ENCODE measurements at places on chromosomes 4 and X.

GRCh38 chrX:79325263-79325958 is 41.7 kb downstream of the ITM2A start:
- no peaks in the 10 kb centered on the region for H3K36me3 ChIP-seq
- H3K27me3 ChIP-seq, result no peaks in the 10 kb centered on the region
- no peak for DNase-seq
- H3K27ac ChIP-seq, result no peak overlapping the region
- no peaks in the 10 kb centered on the region for H3K4me1 ChIP-seq
- no peak overlapping the region for H3K4me3 ChIP-seq

- H3K27me3 ChIP-seq, result no peaks in the 10 kb centered on the region
- no peaks in the 10 kb centered on the region for H3K36me3 ChIP-seq
- no peaks in the 10 kb centered on the region for H3K4me1 ChIP-seq
- H3K27ac ChIP-seq, result no peak overlapping the region
These were observed 96.1 kb downstream of the NHS start for GRCh38 chrX:17471121-17471520.

- H3K27me3 ChIP-seq, result no peaks in the 10 kb centered on the region
- H3K27ac ChIP-seq, result peak overlapping the region; percentile 77
- no peak overlapping the region for H3K4me3 ChIP-seq
- H3K4me1 ChIP-seq, result peaks cover 10% of the 10 kb centered on the region
- DNase-seq, result no peak
These were observed 175.6 kb upstream of the NRK start for GRCh38 chrX:105646592-105647372.

- no peaks in the 10 kb centered on the region for H3K27me3 ChIP-seq
- H3K27ac ChIP-seq, result no peak overlapping the region
- no peak overlapping the region for H3K4me3 ChIP-seq
- no peak for DNase-seq
These were observed 407.6 kb downstream of the ANKRD50 start for GRCh38 chr4:124304941-124305340.

GRCh38 chrX:53093177-53093655 is 726 bp upstream of the KANTR start:
- peaks cover 8% of the 10 kb centered on the region for H3K4me1 ChIP-seq
- H3K4me3 ChIP-seq, result peak overlapping the region; percentile 75
- DNase-seq, result peak; percentile 83
- no peaks in the 10 kb centered on the region for H3K36me3 ChIP-seq

GRCh38 chr4:7904952-7905915 is 34.4 kb downstream of the AFAP1 start:
- DNase-seq, result no peak
- no peak overlapping the region for H3K27ac ChIP-seq
- H3K4me3 ChIP-seq, result no peak overlapping the region
- H3K4me1 ChIP-seq, result no peaks in the 10 kb centered on the region

Measured in psoas muscle (tissue), 8 donors.